ENCODE measurements at places on chromosomes 6 and 20.

DNA sequence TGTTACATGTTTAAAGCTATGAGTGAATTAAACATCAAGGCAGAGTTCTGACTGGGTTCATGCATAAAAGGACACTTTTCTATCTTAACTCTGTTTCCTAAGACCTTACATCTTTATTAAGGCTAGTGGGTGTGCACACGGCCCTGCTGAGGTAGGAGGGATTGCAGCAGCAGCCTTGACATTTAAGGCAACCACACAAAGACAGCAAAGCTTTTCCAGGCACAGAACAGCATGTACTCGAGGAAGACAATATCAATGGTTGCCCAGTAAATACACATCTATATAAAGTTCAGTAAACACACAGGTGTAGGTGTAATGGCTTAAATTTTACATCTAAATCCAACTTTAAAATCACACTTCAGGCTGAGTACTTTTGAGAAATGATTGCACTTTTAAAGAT lies 79.8 kb upstream of the LOC128125822 start:
- DNase-seq, result no peak

- peak; percentile 33 for DNase-seq
These were observed 466.3 kb upstream of the PLCB4 start for GRCh38 chr20:8602389-8603116.

DNA sequence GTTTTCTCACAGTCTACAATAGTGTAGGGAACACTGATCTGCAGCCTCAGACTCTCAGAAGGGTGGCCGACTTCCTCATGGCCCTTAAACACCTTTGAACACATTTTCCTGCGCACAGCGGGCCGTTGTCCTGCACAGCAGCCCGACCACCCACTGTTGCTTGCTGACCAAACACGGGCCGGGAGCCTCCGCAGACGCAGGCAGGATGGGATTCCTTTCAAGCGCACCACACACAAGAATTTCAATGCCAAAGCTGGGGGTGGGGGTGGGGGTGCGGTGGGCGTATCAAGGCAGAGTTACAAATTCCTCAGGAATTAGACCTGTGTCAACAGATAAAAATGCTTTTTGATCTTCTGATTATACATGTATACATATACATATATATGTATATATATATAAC lies 74.5 kb downstream of the HUS1B start:
- no peak for DNase-seq

GRCh38 chr6:35034411-35035191 lies 106.5 kb downstream of the TCP11 start:
- no peak for DNase-seq

GRCh38 chr20:56788041-56788670 lies 159.1 kb downstream of the TFAP2C start:
- peak; percentile 88 for DNase-seq

GRCh38 chr6:83436674-83437073 lies 5.8 kb upstream of the ME1 start:
- DNase-seq, result no peak

Measured in GM03348 (cell line).